CD8-positive, alpha-beta memory T cell (primary cell): ENCODE measurements at places on chromosomes 7 and 10. TPM values are rescaled to one million over a fixed set of nuclear protein-coding genes. Genes with fewer than 3 reads are reported as not detected.

Gene PARD3
- 0.46 TPM for total RNA-seq

Gene TMEM140
- 7.0 TPM for total RNA-seq

DNA sequence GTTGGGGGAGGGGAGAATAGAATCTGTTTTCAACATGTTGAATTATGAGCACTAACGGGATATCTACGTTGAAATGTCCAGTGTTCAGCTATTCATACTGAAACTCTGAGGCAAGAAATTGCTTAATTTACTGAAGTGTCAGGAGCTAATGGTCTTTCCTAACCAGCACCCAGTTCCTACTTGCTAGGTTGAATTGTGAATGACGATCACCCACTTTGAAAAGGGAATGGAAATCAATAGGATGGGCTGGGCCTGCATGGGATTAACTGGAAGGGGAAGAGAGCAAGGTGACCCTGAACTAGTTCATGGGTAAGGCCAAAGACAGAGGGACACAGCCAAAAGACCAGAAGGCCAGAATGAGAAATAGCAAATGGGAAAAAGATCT lies 51.3 kb downstream of the HIPK2 start:
- H3K4me1 ChIP-seq, result peaks cover 23% of the 10 kb centered on the region
- no peak for DNase-seq
- H3K4me3 ChIP-seq, result no peak overlapping the region
- no peak overlapping the region for H3K27ac ChIP-seq
- no peaks in the 10 kb centered on the region for H3K36me3 ChIP-seq

DNA sequence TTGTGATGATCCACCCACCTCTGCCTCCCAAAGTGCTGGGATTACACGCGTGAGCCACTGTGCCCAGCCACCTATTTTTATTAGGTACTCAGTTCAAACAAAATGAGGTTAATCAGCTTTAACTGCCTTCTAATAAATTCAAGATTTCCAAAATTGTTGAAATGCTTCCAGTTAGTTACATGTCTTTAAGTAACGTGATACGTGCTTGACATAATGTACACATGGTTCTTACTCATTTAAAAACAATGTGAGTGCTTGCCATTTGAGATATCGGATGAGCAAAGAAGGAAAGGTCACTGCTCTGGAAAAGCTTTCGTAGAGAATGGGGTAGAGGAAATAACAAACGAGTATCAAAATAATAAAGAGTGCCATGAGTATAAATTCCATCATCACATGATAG lies 83.6 kb downstream of the KMT2E start:
- H3K4me1 ChIP-seq, result no peaks in the 10 kb centered on the region
- peaks cover 22% of the 10 kb centered on the region for H3K36me3 ChIP-seq
- H3K4me3 ChIP-seq, result no peak overlapping the region
- no peak for DNase-seq
- H3K27ac ChIP-seq, result no peak overlapping the region

Gene UPK3B
- total RNA-seq, result not detected

GRCh38 chr7:44220358-44221112 lies 19.8 kb downstream of the YKT6 start:
- no peaks in the 10 kb centered on the region for H3K36me3 ChIP-seq
- H3K4me1 ChIP-seq, result no peaks in the 10 kb centered on the region
- no peak for DNase-seq
- no peaks in the 10 kb centered on the region for H3K27me3 ChIP-seq
- H3K4me3 ChIP-seq, result no peak overlapping the region
